ENCODE measurements at places on chromosomes 1 and 21. TPM values are rescaled to one million over a fixed set of nuclear protein-coding genes. Genes with fewer than 3 reads are reported as not detected.
A peak's percentile ranks its signal among the peaks of the same experiment; 100 is the strongest.

GRCh38 chr1:184802354-184803179 is 47.9 kb upstream of the EDEM3 start:
- DNase-seq: no peak

- DNase-seq: no peak
These were observed 10.3 kb downstream of the DENND4B start for GRCh38 chr1:153936011-153936802.

The B4GALT3 gene
- 42.6 TPM for total RNA-seq

- DNase-seq: no peak
These were observed 35.4 kb downstream of the CXADR start for GRCh38 chr21:17548262-17548661.

- peak; percentile 89 for DNase-seq
These were observed 37.4 kb downstream of the RUNX1 start for GRCh38 chr21:35011681-35012080.

The DNM3 gene
- total RNA-seq: 0.23 TPM

DNA sequence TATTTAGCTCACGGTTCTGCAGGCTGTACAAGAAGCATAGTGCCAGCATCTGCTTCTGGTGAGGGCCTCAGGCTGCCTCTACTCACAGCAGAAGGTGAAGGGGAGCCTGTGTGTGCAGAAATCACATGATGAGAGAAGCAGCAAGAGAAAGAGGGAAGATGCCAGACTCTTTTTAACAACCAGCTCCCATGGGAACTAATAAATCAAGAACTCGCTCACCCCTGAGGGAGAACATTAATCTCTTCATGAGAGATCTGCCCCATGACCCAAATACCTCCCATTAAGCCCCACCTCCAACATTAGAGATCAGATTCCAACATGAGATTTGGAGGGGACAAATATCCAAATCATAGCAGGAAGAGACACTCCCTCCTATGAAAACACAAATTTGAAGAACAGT is 74.1 kb downstream of the OLFML2B start:
- no peak for DNase-seq

GRCh38 chr1:71276466-71276865 is 195.6 kb upstream of the ZRANB2 start:
- DNase-seq: no peak

The FLG2 gene
- total RNA-seq: not detected

Data from LHCN-M2 (cell line).